ENCODE measurements at places on chromosomes 4 and X. TPM values are rescaled to one million over a fixed set of nuclear protein-coding genes. Genes with fewer than 3 reads are reported as not detected.

DNA sequence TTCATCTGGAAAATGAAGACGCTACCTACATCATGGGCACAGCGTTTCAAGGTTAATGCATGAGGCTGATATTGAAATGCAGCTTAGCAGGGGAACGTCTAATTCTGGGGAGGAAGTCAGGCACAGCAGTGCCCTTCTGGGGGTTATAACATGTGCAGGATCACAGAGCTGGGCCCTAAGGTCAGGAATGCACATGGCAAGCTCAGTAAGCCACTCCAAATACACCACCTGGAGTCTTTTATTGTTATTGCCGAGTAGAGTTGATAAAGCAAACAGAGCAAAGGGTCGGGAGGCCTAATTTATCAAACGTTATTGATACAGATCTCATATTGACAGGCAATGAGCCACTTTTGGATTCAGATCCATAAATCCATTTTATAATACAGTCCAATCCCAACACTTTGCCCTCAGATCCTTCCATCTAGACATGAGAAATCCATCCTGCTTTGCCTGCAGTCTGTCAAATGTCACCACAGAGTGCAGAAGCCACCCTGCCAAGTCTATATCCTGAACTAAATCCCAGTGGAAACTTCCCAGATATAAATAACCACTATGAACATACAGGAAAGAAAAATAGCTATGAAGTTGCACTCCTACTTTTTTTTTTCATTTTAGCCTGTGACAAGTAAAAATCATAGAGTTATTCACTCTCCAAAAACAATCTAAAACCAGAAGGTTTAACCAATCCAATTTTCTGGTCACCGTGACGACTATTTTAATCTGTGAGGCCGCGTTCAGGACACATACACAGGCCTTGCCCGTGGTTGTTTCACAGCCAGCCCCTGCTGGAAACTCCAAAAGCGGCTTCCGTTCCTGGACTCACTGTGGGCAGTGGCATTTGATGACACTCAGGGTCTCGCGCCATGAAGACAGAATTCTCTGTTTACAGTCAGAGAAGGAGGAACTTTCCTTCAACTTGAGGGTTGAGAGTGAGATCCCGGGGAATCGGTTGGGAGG, 335.4 kb downstream of the DHX15 start:
- H3K27me3 ChIP-seq: no peaks in the 10 kb centered on the region
- no peak for DNase-seq
- no peaks in the 10 kb centered on the region for H3K36me3 ChIP-seq
- H3K4me1 ChIP-seq: no peaks in the 10 kb centered on the region
- H3K4me3 ChIP-seq: no peak overlapping the region

DNA sequence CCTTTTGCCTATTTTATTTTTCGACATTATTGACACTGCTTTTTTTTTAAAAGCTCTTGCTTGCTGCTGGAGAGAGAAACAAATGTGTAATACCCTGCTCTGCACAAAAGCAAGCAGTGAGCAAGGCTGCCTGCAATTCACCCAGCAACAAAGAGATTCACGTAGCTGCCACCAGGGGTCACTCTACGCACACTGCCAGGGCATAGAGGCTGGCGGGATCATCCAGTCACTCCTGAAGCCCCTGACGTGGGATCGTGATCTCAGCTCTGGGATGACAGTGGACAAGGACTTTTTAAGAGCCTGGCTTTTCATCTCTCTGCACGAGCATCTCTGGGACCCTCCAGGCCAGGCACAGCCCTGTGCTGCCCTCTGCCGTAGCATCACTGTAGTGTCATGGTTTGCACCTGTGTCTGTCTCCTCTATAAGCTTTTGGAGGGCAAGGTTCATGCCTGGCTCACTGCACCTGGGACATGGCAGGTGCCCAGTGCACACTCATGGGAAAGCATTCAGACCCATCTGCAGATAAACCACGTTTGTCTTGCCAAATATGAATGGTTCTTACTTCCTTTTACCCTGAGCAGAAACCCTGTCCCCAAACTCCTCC, 19.8 kb downstream of the C4orf50 start:
- no peak overlapping the region for H3K4me3 ChIP-seq
- no peak overlapping the region for H3K27ac ChIP-seq
- H3K36me3 ChIP-seq: no peaks in the 10 kb centered on the region
- peak; percentile 63 for DNase-seq
- peaks cover 3% of the 10 kb centered on the region for H3K27me3 ChIP-seq

DNA sequence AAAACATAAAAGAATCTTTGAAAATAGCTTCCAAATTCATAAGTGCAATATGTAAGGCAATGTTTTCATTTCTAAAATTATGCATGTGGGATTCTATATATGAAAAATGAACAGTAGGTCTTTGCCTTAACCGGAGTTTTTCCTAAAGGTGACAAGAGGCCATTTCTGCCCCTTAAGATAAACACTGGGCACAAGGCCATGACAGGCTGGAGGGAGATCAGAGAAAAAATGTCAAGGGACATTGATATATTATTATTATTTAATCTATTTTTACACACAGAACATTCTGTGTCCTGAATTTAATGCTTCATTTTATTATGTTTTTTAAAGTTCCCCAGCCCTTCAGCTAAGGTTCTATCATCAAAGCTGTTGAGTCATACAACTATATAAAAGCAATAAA, 118.8 kb downstream of the CHM start:
- DNase-seq: no peak
- no peaks in the 10 kb centered on the region for H3K27me3 ChIP-seq
- H3K4me1 ChIP-seq: peaks cover 5% of the 10 kb centered on the region
- no peaks in the 10 kb centered on the region for H3K36me3 ChIP-seq

DNA sequence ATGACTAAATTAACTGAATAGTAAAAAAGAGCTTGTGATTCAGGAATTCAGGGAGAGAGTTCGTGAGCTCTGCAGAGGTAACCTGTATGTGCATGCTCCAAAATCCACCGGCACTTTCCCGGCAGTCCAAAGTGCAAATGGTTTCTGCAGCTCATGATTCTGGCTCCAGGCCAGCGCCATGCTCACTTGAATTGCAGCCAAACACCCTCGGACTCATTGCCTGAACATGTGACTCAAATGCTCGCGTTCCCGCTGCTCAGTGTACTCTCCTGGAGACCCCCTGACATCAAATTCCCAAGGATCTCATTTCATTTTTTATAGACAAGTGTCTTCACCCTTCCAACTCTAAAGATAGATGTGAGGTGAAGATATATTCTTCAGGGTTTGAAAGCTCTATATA, 44.1 kb upstream of the SH3RF1 start:
- DNase-seq: no peak
- no peaks in the 10 kb centered on the region for H3K36me3 ChIP-seq
- no peaks in the 10 kb centered on the region for H3K4me1 ChIP-seq
- peaks cover 17% of the 10 kb centered on the region for H3K27me3 ChIP-seq

DNA sequence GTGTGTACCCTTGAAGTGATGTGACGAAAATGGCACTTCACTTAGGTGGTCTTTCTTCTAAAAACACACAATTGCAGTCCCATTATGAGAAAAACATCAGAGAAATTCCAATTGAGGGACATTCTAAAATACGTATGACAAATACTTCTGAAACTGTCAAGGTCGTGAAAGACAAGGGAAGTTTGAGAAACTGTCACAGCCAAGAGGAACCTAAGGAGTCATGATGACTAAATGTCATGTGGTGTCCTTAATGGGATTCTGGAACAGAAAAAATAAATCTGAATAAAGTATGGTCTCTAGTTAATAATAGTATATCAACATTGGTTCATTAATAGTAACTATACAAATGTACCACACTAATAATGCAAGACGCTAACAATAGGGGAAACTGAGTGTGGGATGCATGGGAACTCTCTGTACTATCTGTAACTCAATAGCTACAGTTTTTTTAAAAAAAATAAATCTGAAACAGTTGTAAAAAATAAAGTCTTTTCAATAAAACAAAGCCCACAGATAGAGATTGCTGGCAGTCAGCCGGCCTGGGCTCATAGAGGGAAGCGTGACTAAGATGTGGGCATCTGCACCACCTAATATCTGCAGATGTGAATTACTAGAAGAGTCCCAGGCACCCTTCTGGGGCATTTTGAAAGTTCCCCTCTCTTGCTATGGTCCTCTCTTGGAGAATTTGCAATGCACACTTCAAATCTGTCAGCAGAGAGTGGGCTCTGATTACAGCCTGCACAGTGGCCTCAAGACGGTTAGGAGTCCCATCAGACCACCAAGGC, 47.6 kb downstream of the MID1IP1 start:
- no peaks in the 10 kb centered on the region for H3K27me3 ChIP-seq
- H3K27ac ChIP-seq: no peak overlapping the region
- peaks cover 11% of the 10 kb centered on the region for H3K4me1 ChIP-seq
- H3K36me3 ChIP-seq: no peaks in the 10 kb centered on the region

- no peaks in the 10 kb centered on the region for H3K27me3 ChIP-seq
- H3K36me3 ChIP-seq: no peaks in the 10 kb centered on the region
- no peak overlapping the region for H3K27ac ChIP-seq
- H3K4me1 ChIP-seq: peaks cover 9% of the 10 kb centered on the region
- H3K4me3 ChIP-seq: no peak overlapping the region
These were observed 5.3 kb upstream of the TRMT2B start for GRCh38 chrX:101057093-101057714.

DNA sequence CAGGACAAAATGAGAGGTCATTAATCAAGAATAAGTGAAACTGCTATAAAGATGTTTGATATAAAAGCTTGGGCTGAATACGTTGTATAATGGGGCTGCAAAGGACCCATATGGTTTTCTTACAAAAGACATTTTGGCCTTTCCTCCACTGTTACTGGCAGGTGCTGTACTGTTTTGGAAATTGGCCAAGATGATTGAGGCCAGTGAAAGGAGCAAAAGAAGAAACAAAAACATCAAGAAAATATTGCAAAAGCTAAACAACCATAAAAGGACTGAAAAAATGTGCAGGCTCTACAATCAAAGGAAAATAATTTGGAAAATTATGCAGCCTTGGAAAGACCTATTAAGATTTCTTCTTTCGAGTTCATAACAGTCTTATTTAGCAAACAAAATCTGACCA, 222.2 kb upstream of the PPP1R2C start:
- H3K27ac ChIP-seq: no peak overlapping the region
- H3K36me3 ChIP-seq: no peaks in the 10 kb centered on the region
- no peak for DNase-seq
- H3K4me1 ChIP-seq: no peaks in the 10 kb centered on the region
- no peak overlapping the region for H3K4me3 ChIP-seq

- no peaks in the 10 kb centered on the region for H3K4me1 ChIP-seq
- no peak for DNase-seq
- no peaks in the 10 kb centered on the region for H3K36me3 ChIP-seq
- no peak overlapping the region for H3K27ac ChIP-seq
These were observed 13.4 kb downstream of the EVC start for GRCh38 chr4:5724377-5724776.

- no peaks in the 10 kb centered on the region for H3K4me1 ChIP-seq
- DNase-seq: no peak
- H3K4me3 ChIP-seq: no peak overlapping the region
- no peaks in the 10 kb centered on the region for H3K36me3 ChIP-seq
These were observed 274.7 kb upstream of the AGTR2 start for GRCh38 chrX:115895678-115896329.

DNA sequence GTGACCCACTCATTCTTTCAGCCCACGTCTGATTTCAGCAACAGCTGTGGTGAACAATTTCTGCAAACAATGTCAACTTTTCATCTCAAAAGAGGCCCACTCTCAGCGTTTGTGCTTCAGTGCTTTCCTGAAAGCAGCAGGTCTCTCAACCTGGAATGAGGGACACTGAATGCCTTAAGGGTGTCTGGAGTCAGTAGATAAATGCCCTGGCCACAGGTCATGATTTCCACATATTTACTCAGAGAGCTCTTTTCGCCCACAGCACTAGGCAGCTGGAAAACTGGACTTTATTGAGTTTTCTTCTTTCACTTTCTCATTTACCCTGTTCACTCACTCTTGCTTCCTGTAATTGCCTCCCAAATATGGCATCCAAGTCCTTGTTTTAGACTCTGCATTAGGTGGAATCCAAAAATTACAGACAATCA, 52.8 kb downstream of the NPFFR2 start:
- no peak overlapping the region for H3K4me3 ChIP-seq
- H3K4me1 ChIP-seq: no peaks in the 10 kb centered on the region

- H3K36me3 ChIP-seq: no peaks in the 10 kb centered on the region
- H3K4me3 ChIP-seq: peak overlapping the region; percentile 78
- no peak overlapping the region for H3K27ac ChIP-seq
These were observed 45.9 kb upstream of the CDKN2AIP start for GRCh38 chr4:183398298-183399125.

DNA sequence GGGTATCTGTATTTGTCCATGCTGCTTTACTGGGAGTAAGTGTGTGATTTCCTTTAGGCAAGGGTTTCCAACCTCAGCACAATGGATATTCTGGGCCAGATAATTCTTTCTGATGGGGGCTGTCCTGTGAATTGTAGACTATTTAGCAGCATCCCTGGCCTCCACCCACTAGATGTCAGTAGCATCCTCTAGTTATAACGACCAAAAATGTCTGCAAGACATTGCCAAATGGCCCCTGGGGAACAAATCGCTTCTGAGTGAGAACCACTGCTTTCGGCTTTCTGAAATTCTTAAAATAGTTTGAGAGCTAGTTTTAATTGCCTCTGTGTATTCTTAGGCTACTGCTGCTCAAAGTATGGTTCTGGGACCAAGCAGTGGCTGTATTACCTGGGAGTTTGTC, 81.2 kb upstream of the GPM6B start:
- no peak overlapping the region for H3K4me3 ChIP-seq
- DNase-seq: peak; percentile 9
- no peaks in the 10 kb centered on the region for H3K36me3 ChIP-seq
- no peaks in the 10 kb centered on the region for H3K27me3 ChIP-seq

DNA sequence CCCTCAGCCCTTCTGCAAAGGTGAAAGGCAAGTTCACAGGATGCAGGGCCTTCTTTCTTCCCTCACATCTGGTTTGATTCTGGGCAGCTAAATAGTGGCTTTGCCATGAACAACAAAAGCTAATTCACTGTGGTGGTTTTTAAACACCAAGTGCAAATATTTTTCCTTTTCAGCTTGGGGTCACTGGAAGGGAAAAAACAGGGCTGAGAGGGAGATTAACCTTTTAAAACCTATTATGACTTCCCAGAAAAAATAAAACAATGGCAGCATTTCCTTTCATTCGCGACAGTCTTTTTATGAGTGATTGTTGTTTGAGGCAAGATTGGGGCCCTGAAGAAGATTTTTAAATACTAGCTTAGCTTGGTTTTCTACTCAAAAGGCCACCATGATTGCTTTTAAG, 103.7 kb upstream of the SCML1 start:
- peak overlapping the region; percentile 84 for H3K27ac ChIP-seq
- no peaks in the 10 kb centered on the region for H3K27me3 ChIP-seq
- no peaks in the 10 kb centered on the region for H3K36me3 ChIP-seq
- H3K4me3 ChIP-seq: peak overlapping the region; percentile 59
- H3K4me1 ChIP-seq: peaks cover 14% of the 10 kb centered on the region
- no peak for DNase-seq

The NEUROG2 gene
- not detected for total RNA-seq

The PTCHD1 gene
- not detected for total RNA-seq

The ETDB gene
- not detected for total RNA-seq

The EXOC1L gene
- not detected for total RNA-seq

The LUZP4 gene
- not detected for total RNA-seq

The NOX1 gene
- total RNA-seq: not detected

The FGF13 gene
- total RNA-seq: not detected

Measured in activated CD4-positive, alpha-beta memory T cell treated with anti-CD3 and anti-CD28 coated beads for 36 hours (primary cell).